Anterior cingulate cortex (tissue), 58 donors: ENCODE measurements at places on chromosomes 16 and 17.
A peak's percentile ranks its signal among the peaks of the same experiment; 100 is the strongest.

DNA sequence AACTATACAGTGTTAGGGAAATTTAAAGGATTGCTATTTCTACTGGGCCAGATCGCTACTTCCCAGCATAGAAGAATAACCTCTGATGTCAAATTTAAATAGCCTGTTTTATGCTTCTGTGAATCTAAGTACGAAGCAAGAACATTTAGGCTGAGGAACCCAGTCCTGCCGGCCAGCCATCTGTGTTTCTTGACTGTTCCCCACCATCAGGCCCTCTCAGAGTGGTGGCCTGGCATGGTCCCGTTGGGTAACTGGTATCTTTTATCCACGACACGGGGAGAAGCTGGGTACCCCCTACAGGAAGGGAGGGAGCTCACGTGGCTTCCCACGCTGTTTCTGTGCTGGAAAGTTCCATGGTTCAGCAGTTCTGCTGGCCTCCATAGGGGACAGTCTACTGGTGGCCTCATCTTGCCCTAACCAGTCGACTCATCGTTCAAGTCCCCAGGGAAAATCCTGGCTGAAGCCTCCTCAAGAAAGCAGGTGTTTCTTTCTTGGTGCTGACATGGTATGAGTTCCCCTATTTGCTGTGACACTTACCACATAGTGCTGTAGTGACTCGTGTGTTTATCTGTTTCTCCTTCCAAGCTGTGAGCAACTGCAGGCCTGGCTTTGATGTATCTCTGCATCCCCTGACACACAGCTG lies 201.7 kb upstream of the NLRP1 start:
- no peak for DNase-seq

- peak; percentile 2 for DNase-seq
Measured at GRCh38 chr17:55758171-55758570, 7.3 kb downstream of the PCTP start.

DNA sequence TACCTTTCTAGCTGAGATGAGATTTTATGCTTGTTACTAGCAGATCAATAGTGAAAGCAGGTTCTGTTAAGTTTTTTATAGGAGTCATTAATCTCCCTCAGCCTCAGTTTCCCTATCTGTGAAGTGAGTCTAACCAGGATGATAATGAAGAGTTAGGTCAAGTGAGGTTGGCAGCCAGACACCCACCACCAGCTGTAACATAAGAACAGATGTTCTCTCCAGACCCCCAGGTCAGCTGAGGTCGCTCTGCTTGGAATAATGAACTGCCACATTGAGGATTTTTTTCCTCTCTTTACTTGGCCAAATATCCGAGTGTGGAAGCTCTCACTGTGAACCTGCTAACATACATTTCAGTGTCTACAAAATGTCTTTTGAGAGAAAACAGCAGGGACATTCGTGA lies 389.6 kb downstream of the WWOX start:
- DNase-seq: no peak

- DNase-seq: peak; percentile 65
Measured at GRCh38 chr17:17416400-17417360, 60.1 kb upstream of the MED9 start.

- DNase-seq: no peak
Measured at GRCh38 chr17:78268191-78268874, 36.9 kb downstream of the TMEM235 start.
